Endothelial cell (in vitro differentiated cells): ENCODE measurements at places on chromosomes 3 and 15. TPM values are rescaled to one million over a fixed set of nuclear protein-coding genes. Genes with fewer than 3 reads are reported as not detected.

The KCNAB1 gene
- not detected for total RNA-seq

The TUSC7 gene
- not detected for total RNA-seq

The CAMK1 gene
- 6.0 TPM for total RNA-seq

The GNAT1 gene
- 0.59 TPM for total RNA-seq

The IGSF10 gene
- 4.1 TPM for total RNA-seq

The SEMA6D gene
- total RNA-seq, result 12.8 TPM

The DUOX2 gene
- 1.2 TPM for total RNA-seq

The TBCCD1 gene
- 19.5 TPM for total RNA-seq

The THBS1 gene
- 8.2 TPM for total RNA-seq

The RASL12 gene
- 0.69 TPM for total RNA-seq

The SNX1 gene
- 128 TPM for total RNA-seq

The LRTM1 gene
- total RNA-seq, result not detected

The VIPR1 gene
- total RNA-seq, result 5.4 TPM

The ICE2 gene
- 42.2 TPM for total RNA-seq

The CTXN2 gene
- 0.18 TPM for total RNA-seq

The GPR149 gene
- total RNA-seq, result not detected

The PPP1R14D gene
- total RNA-seq, result not detected

The RSRC1 gene
- 24.7 TPM for total RNA-seq

The UPK1B gene
- total RNA-seq, result not detected

The CILP gene
- total RNA-seq, result not detected

The PAQR5 gene
- 0.15 TPM for total RNA-seq

The PPP2R3A gene
- total RNA-seq, result 19.3 TPM

The LSMEM2 gene
- 0.18 TPM for total RNA-seq

The SCN5A gene
- total RNA-seq, result 1.4 TPM

The PRSS50 gene
- total RNA-seq, result 0.38 TPM

The GOLGA6B gene
- not detected for total RNA-seq

The KLF15 gene
- total RNA-seq, result 0.67 TPM

The LIPH gene
- 2.5 TPM for total RNA-seq

The RBP2 gene
- not detected for total RNA-seq

The HDC gene
- total RNA-seq, result not detected

The SLC35G2 gene
- 8.2 TPM for total RNA-seq

The SNX4 gene
- total RNA-seq, result 35.6 TPM

The WDR49 gene
- 1.8 TPM for total RNA-seq

The TRPM1 gene
- total RNA-seq, result not detected

The TTLL13 gene
- not detected for total RNA-seq

The GOLGA8S gene
- total RNA-seq, result 0.28 TPM

The ZNF80 gene
- total RNA-seq, result not detected

The SLCO2A1 gene
- total RNA-seq, result 3.8 TPM

The SNAPC5 gene
- total RNA-seq, result 16.2 TPM

The LRRC3B gene
- total RNA-seq, result 3.6 TPM

The RARB gene
- total RNA-seq, result not detected

The RPP25 gene
- 24.0 TPM for total RNA-seq

The CKMT1A gene
- 9.4 TPM for total RNA-seq

The ACOX2 gene
- total RNA-seq, result 1.1 TPM

The IGF2BP2 gene
- 165 TPM for total RNA-seq

The HIGD2B gene
- total RNA-seq, result not detected

The PRICKLE2 gene
- total RNA-seq, result 5.3 TPM

The SLC28A2 gene
- total RNA-seq, result not detected

The CCR1 gene
- total RNA-seq, result not detected

The GABRB3 gene
- total RNA-seq, result 4.4 TPM

The DNAH12 gene
- 0.85 TPM for total RNA-seq

The GOLGA8R gene
- total RNA-seq, result 0.92 TPM

The LDHAL6B gene
- not detected for total RNA-seq

The PAQR9 gene
- not detected for total RNA-seq

The LRRK1 gene
- 4.8 TPM for total RNA-seq

The IQCF5 gene
- not detected for total RNA-seq

The SMCO1 gene
- not detected for total RNA-seq

The TCTA gene
- total RNA-seq, result 17.3 TPM

The IGSF11 gene
- 0.18 TPM for total RNA-seq
